CD4-positive, alpha-beta T cell treated with Interferon gamma for 1 hour (primary cell): ENCODE measurements at places on chromosomes 2 and 18.

DNA sequence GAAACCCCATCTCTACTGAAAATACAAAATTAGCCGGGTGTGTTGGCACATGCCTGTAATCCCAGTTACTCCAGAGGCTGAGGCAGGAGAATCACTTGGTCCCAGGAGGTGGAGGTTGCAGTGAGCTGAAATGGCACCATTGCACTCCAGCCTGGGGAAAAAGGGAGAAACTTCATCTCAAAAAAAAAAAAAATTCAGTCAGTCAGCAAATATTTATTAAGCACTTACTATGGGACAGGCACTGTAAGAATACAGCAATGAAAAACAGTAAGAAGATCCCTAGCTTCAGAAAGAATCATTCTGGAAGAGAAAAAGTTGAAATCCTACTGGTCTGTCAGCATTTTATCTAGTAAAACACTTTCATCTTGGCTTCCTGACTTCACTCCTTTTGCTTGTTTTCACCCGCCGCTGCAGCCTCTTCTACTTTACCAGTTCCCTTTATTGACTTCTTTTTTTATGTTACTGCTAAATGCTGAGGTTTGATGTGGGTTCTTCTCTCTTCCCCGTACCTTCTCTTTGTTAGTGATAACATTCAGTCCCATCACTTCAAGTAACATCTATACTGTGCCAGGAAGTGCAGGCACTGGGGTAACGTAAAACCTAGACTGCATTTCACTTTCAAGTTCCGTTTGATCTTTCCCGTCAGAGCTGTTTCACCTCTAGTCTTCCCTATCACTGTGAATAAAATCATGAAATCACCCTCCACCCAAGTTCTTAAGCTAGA is 10.8 kb upstream of the TAF4B start:
- DNase-seq, result peak; percentile 48

DNA sequence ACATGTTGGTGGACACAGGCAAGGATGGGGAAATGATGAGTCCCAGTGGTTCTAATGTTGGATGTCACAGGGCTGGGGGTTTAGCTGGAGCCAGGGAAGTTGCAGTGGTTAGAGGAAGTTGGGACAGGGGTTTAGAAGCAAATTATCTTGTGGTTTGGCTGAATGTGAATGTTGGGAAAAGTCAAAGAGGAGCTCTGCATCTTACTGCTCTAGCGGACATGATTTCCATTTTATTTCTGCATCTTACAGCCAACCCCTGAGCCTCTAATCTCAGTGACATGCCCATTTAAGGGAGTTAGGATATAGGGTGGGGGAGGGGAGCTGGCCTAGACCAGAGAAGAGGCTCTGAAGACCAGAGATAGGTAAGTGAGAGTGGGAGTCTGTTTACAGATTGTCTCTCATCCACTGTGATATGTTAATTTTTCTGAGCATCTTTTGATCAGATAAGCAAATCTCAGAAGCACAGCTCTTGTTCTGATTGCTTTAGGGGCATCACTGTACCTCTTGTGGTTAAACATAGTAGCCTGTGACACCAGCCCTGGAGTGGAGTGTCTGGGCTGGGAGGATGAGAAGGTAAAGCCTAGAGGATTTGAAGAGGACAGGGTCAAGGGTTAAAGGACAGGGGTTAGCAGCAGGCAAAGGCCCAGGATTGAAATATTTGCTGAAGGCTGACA is 43.6 kb downstream of the SETBP1 start:
- no peak for DNase-seq

DNA sequence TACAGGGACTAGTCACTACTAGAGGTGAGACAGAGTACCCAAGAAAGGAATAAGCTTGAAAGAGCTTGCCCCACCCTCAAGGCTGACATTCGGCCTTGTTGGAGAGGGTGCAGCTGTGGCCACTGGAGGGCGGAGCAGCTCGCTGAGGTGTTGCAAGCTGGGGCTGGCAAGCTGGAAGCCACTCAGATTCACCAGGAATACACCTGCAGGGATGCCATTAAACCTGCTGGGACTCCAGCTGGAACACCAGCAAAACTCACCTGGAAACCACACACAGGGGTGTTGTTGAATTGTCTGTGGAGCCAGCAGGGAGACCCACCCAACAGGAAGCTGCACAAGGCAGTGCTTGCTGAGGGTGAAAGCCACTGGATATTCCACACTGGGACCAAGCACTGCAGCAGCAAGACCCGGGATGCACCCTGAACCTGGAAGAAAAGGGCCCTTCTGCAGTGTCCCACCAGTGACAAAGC is 26.1 kb downstream of the KCTD18 start:
- peak; percentile 5 for DNase-seq

DNA sequence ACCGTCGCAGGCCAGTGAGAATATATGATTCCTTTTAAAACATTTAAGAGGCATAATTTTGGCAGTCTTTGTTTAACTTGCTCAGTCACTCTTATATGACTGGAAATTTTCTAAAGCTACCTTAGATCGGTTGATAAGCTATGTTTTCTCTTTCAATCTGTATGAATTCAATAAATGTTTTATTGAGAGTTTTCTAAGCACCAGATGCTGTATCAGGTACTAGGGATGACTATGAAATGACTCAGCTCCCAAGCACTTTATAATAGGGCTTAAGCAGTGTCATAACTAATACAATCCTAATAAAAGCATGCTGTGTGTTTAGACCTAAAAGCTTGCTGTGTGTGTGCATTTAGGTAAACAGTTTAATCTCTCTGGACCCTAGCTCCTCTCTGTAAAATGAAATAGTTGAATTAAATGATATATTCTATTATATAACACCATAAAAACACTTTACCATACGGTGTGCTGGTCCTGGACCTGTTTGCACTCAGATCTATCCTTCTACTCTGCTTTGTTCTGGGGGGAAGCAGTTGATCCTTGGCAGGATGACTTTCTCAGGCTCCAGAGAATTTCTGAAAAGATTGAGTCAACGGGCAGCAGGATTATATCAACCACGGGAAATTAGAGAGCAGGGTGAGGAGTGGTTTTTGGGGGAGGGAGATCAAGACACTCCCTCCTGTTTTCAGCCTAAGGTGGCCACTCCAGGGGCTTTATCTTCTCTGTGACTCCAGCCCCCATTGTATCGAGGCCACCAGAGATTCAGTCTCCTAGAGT is 26.1 kb upstream of the SLC38A11 start:
- DNase-seq, result no peak

DNA sequence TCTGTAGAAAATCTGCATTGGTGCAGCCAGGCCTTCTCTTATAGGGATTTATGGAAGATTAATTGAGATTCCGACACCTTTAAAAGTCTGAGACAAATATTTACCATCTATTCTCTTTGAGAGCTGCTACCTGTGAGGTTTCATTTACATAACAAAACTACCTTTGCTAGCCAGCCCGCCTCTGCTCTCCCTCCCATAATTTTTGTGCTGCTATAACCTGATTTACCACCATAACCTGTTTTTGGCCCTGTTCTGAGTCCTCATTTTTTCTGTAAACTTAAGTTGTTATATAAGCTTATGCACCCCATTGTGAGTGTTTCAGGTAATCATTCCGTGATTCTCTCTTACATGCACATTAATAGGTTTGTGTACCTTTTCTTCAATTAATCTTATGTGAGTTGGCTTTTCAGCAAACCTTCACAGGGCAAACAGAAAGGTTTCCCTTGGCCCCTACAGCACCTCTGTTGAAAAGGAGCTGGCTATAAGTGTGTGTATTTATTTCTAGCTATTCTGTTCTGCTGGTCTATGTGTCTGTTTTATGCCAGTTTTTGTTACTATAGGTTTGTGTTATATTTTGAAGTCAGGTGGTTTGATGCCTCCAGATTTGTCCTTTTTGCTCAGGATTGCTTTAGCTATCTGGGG is 114.9 kb upstream of the XIRP2 start:
- DNase-seq, result no peak

DNA sequence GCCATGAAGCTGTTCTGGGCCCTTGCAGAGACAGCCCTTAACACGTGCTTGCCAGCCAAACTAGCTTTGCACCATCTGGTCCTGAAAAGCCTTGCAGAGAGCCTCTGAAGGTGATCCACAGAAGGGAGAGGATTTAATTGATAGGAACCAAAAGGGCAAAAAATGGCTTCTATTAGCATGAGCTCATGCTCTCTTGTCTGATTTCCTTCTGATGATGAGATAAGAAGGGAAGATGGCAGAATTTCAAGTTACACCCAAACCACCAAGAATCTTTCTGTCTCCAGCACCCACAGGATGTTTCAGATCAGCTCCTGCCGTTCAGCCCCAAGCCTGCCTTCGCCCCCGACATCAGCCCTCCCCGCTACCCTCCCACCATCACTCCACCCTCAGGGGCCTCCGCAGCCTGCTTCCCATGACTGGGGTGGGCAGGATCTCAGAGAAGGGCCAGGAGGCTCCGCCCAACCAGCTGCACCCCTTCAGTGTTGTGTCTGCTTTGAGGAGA is 23.4 kb upstream of the GLI2 start:
- no peak for DNase-seq
